ENCODE measurements at places on chromosomes 2 and 18.

DNA sequence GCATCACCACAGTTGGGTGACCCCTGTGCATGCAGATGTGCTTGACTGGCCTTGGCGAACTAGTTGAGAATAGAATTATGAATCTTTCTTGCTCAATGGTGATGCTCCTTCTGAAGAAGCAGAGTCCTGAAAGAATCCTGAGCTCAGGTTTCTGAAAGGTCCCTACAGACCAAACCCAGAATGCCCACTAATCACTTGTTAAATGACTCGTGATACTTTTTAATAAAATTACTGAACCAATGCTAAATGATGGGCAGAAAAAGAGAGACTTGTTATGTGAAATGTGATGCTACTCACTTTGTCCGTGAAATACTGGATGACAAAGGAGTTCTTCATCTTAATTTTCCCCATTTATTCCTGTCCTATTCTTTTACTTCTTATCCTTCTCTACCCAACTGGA, 263.5 kb upstream of the LRRTM1 start:
- no peak for DNase-seq

DNA sequence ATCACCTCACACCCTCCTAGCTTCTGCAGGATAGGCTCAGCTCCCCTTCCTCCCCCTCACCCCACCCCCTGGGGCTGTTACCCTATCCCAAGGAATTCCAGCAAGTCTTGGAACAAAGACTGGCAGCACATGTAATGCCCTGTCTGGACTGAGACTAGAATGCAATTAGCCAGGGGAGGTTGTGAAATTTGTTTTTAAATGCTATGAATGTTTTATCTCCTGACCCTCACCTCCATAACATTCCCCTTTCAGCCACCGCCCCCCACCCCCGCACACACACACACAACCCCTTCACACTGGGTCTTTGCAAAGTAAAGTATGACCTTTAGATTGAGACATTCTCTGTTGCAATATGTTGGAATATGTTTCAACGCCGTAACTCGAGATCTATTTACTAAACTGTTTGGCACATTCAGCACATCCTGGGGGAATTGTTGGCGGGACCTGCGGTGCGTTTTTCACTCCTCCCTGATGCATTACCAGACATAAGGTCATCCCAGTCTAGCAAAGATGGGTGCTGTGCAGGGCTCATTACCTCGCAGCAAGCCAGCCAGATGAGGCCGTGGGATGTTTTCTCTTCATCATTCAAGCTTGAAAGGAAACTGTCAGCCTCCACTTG, 290.7 kb upstream of the SLC14A2 start:
- no peak for DNase-seq

DNA sequence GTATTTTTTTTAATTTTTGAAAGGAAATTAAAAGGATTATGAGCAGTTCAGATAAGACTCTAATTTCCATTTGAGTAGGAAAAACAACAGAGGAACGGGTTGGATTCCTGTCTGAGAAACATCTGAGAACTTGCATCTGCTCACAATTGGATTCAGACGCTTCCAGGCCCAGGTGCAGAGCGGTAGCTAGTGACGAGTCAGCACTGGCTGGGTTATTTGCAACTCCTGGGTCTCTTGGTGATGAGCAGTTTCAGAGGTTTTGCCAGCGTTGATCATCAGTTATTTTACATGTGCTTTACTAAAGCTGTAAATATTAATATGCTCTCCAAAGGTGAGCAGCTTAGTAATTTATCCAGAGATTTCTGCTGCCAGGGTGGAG, 39.1 kb upstream of the B3GNT7 start:
- DNase-seq: no peak

DNA sequence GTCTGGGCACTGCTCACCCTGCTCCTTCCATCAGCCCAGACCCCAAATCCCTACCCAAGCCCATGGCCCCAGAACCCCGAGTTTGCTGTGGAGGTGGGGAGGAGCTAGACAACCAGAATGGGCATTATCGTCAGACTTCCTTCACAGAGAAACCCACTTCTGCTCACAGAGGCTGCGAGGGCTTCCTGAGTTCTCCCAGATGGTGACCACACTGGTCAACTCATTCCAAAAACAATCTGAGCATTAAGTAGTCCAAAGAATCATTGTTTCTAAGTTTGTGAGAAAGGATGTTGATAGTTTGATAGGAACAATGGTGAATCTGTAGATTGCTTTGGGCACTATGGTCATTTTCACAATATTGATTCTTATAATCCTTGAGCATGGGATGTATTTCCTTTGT, 60.2 kb downstream of the LRRC30 start:
- no peak for DNase-seq
